ENCODE measurements at places on chromosomes 1 and 21.

- DNase-seq, result no peak
These were observed 2.1 kb downstream of the PTGS2 start for GRCh38 chr1:186678155-186678554.

- no peak for DNase-seq
These were observed 148.4 kb downstream of the TOMM20 start for GRCh38 chr1:234980291-234980644.

DNA sequence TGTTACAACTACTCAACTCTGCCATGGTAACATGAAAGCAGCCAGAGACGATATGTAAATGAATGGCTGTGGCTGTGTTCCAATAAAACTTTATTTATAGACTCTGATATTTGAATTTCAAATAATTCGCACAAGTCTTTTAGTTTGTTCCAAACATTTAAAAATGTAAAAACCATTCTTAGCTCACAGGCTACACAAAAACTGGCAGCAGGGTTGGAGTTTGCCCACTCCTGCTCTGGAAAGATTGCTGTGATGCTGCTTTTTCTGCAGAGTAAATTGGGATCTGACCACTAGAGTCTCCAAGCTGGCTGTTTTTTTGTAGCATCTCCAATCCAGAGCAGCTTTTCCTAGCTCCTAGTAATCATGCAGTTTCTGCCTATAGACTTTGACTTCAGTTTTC lies 157.5 kb downstream of the CHRM3 start:
- no peak for DNase-seq

DNA sequence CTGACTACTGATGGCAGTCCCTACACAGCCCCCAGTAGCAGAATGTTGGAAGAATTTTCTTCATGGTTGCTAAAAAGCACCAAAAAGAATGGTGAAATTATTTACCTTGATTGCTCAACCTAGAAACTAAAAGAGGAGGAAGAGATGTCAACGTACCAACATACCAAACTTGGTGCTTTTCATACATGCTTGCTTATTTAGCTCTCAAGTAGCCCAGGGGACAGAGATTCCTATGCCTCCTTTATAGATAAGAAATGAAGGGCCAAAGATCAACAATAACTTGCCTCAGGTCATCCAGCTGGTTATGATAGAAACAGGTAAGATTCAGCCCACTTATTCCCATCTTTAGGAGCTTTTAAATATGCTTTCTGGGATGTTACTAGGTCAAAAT lies 170.6 kb downstream of the PIGK start:
- no peak for DNase-seq

DNA sequence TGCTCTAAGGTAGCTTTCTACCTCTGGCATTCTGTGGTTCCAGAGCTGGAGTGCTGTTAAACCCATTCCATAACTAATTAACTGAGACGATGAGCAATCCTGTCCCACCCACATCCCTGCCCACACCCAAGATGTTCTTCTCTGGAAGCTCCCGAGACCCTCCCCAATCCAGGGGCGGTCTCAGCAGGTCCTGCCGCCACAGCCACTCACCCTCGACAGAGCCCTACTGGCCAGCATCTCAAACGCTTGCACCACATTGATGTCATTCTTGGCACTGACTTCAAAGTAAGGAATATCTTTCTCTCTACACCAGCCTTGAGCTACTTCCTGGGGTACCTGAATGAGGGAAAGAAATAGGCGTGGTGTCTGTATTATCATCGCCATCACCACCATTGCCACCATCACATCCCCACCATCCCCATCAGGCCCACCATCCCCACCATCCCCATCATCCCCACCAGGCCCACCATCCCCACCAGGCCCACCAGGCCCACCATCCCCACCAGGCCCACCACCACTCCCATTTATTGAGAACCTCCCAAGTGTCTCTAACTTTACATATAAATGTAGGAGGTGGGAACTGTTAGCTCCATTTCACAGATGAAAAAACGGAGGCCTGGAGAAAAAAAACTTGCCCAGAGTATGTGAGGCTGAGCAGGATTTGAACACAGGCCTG lies 17.7 kb downstream of the RAB7B start:
- no peak for DNase-seq

DNA sequence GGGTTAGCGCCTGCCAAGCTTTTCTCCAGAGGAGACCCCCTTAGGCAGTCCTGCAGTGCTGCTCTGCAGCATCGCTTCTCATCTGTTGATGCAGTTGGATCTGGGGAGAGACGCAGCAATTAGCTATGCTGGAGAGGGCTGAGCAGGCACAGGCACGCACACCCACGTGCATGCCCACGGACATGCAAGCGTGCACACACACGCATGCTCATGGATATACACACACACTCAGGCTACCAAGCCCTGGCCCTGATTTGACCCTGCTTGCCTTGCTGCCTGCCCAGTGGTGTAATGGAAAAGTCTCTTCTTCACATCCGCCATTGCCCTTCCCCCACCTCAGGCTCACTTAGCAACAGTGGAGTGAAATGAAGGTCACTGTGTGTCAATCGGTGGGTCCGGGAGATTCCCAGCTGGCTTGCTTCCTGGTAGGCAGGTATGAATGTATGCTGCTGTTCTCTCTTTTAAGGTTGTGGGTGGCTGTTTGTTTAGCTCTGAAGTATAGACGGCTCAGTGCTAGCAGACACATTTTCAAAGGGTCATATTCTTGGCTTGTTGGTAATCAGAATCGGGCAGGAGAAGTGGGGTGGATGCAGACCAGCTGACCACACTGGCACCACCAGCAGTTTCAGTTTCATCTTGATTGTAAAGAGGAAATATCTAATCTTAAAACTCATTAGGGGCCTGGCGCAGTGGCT lies 9.5 kb downstream of the ATP1B1 start:
- DNase-seq, result no peak

GRCh38 chr1:12113433-12114339 lies 50.6 kb downstream of the TNFRSF8 start:
- DNase-seq, result no peak

DNA sequence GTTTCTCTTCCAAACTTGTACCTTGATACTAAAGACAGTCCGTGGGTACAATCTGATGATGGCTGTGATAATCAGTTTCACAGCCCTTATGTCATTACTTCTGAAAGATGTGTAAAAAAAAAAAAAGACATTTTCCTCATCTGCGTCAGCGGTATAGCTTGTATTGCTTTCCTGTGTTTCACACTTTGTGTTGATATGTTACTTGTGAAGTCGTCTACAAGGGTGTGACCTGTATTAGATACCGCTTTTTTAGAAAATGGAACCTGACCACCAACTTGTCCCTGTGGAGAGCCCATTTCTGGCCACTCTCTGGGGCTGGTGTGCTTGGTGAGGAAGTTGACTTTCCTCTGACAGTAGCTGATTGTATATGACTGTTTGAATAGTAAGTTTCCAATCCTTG lies 50.5 kb downstream of the PEX14 start:
- DNase-seq, result no peak

DNA sequence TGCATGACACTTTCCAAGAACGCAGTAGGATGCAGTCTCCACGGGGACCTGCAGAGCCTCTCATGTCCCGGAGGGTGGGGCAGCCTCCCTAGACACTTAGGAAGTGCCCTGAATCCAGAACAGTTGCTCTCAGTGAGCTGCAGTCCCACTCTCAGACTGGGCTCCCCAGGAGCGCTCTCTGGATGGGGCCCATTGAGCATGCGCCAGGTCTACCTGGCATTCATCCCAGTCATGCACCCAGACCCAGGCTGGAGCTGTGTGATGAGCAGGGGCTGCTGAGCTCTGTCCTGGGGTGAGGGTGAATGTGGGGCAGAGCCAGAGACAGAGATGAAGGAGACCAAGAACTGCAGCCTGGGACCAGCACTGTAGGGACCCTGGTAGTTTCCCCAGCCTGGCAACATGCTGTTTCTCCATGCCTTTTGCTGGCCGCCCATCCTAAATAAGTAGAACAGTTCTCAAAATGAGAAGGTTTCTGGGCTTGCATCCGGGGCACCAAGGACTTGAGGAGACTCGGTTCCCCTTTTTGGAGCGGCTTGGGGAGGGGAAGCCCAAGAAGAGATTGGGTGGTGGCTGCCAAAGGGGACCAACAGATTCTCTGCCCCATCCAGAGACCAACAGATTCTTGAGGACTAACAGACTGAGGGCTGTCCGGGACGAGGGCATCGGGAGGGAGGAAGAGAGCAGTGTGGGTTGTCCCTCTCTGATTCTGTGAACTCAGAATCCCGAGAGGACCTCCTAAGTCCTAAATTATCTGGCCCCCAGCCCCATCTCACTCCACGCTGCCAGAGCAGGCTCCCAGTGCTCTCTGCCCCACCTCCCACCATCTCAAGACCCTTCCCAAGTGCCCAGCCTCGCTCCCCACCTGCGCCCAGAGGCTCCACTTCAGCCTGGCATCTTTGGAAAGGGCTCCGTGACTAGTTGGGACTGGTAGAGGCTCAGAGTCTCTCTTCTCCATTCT lies 1.0 kb upstream of the PGLYRP4 start:
- DNase-seq, result no peak

DNA sequence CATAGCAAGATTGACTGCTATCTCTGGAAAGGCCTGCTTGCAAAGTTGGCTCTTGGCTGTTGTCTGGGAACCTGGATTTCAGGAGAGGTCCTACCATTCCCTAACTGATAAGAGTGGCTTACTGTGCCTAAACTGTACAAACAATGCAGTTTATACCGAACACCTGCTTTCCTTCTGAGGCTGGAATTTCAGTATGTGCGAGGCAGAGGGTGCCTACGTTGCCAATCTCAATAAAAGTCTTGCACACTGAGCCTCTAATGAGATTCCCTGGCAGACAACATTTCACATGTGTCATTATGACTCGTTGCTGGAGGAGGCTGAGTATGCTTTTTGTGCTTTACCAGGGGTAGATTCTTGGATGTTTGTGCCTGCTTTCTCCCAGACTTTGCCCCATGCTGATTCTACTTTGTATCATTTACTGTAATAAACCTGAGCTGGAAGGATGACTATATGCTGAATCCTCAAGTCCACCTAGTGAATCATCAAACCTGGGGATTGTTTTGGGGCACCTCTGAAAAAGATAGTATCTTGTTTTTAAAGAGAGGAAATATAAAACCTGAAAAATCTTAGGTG lies 58.9 kb upstream of the GNG4 start:
- no peak for DNase-seq

GRCh38 chr1:86541859-86542258 lies 5.0 kb upstream of the CLCA4 start:
- no peak for DNase-seq

GRCh38 chr1:219380463-219380862 lies 206.8 kb downstream of the LYPLAL1 start:
- no peak for DNase-seq

DNA sequence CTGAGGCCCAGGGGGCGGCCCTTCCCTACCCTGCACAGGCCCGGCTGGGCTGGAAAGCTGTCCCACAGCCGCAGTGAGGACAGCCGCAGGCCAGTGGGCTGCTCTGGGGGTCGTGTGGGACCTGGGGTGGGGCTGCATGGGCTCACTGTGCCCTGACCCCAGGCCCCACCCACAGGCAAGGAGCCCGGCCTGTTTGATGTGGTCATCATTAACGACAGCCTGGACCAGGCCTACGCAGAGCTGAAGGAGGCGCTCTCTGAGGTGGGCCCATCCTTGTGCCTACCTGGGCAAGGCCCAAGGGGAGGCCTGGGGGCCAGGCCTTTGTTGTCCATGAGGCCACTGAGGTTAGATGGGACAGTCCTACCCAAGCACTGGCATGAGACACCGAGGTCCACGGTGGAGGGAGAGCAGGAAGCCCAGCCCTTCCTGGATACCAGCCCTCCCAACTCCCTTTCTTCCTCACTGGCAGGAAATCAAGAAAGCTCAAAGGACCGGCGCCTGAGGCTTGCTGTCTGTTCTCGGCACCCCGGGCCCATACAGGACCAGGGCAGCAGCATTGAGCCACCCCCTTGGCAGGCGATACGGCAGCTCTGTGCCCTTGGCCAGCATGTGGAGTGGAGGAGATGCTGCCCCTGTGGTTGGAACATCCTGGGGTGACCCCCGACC lies 1.4 kb upstream of the GJC2 start:
- DNase-seq, result no peak

GRCh38 chr1:28354121-28354520 lies 15.4 kb upstream of the PHACTR4 start:
- no peak for DNase-seq

- no peak for DNase-seq
These were observed 6.4 kb upstream of the E2F2 start for GRCh38 chr1:23537296-23537973.

- no peak for DNase-seq
These were observed 11.4 kb upstream of the SELE start for GRCh38 chr1:169745015-169745861.
